ENCODE measurements at places on chromosomes 5 and 9.

GRCh38 chr5:23579566-23579965 lies 72.2 kb downstream of the PRDM9 start:
- DNase-seq: no peak

DNA sequence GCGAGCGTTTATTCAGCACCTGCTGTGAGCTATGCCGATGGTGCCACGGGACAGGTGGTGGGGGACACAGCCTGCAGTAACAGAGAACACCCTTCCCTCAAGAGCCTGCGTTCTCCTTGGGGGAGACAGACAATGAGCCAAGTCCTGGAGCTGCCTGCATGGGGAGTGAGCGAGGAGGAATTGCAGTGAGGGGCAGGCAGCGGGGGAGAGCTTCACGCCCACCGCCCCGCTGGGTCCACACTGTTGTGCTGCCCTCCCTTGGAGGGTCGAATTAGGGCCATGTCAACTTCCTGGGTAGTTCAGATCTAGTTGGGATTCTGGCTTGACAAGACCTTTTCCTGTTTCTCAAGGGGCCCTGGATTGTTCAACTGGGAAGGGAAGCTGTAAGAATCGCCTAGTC lies 55.5 kb upstream of the N4BP3 start:
- DNase-seq: no peak

DNA sequence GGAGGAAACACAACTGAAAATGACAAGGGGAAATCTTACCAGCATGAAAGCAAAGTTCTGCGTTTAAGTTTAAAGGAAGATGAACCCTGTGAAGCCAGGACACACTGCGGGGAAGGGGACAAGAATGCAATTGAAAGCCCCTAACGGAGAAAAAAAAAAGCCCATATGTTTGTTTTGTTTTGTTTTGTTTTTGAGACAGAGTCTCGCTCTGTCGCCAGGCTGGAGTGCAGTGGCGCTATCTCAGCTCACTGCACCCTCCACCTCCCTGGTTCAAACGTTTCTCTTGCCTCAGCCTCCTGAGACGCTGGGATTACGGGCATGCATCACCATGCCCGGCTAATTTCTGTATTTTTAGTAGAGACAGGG lies 2.9 kb downstream of the STK10 start:
- DNase-seq: no peak

DNA sequence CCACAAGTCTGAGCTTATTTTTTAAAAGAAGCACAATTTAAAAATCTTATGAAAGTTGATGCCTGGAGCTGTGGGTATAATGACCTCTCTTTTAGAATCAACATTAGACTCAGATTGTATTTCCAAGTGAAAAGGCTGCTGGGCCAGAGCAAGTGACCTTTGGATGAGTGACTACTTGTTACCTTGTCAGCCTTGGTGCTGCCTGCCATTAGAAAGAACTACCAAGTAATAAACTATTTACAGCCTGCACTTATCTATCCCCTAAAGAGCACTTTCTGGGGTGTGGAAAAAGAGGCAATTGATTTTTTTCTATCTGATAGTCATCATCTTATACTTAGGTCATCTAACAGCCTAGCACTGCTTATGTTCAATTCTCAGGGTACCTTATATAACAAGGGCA lies 134.9 kb upstream of the FBXL17 start:
- DNase-seq: no peak

DNA sequence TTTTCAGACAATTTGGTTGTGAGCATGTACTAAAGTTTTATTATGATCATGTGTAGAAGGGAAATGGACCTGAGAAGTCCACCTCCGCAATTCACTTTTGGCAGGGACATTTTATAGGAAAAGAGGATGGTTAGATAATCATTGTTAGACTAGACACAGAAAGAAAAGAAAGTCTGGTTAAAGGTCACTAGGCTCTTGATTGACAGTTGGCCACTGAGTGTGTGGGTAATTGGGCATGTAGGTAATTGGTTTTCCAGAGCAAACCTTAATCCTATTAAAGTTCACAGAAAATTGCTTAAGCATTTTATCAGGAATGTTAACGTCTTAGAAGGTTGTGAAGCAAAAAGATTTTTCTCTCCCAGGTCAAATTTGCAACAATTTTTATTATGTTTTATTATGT lies 158.5 kb upstream of the CLINT1 start:
- DNase-seq: no peak

GRCh38 chr5:78546276-78546996 lies 102.1 kb downstream of the LHFPL2 start:
- DNase-seq: no peak

DNA sequence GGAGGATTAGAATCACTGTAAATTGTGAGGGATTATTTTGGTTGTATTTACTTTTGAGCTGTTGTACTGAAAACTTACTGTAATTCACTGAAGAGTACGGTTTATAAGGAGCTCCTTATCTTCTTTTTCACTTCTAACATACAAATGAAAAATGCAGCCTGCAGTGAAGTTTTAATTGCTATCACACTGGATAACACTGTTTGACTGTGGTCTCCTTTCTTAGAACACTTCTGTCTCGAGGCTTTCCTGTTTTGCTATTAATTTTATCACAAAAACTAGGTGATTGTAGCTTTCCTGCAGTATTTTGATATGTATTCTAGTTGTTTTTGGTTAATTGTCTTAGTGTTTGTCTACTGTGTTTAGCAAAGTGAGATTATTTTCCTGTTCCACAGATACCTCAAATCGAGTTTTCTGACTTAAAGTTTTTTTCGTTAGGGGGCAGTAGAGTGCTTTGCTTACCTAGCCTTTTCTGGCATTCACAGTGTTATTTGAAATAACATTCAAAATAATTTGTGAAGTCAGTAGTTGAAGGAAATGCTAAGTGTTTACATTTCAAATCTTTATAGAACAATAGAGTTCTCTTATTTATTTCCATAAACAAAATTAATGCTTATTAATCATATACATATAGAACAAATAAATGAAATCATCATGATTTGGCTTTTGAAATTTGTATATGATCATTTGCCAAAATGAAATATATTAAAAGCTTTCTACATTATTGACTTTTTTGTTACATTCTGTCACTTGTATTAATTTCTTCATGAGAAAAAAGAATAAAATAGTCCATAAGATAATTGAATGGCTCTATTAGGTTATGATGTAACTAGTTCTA lies 52.9 kb downstream of the COMMD10 start:
- peak; percentile 45 for DNase-seq

GRCh38 chr9:80074439-80074838 lies 502.7 kb downstream of the TLE4 start:
- no peak for DNase-seq

- DNase-seq: no peak
These were observed 95.8 kb downstream of the PLCXD3 start for GRCh38 chr5:41414598-41414997.

DNA sequence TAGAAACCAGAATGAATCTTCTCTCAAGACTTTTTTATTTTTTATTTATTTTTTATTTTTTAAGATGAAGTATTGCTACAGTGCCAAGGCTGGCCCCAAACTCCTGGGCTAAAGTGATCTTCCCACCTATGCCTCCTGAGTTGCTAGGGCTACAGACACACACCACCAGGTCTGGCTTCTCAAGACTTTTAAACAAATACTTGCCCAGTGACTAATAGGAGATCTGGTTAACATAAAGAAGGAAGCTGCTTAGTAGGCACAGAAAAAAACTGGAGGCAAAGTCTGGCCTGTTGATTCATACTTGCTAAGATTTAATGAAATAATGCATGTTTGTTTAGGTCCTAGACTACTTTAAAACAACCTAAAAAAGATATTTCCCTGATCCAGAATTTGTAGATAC lies 43.8 kb downstream of the SLC38A9 start:
- no peak for DNase-seq

DNA sequence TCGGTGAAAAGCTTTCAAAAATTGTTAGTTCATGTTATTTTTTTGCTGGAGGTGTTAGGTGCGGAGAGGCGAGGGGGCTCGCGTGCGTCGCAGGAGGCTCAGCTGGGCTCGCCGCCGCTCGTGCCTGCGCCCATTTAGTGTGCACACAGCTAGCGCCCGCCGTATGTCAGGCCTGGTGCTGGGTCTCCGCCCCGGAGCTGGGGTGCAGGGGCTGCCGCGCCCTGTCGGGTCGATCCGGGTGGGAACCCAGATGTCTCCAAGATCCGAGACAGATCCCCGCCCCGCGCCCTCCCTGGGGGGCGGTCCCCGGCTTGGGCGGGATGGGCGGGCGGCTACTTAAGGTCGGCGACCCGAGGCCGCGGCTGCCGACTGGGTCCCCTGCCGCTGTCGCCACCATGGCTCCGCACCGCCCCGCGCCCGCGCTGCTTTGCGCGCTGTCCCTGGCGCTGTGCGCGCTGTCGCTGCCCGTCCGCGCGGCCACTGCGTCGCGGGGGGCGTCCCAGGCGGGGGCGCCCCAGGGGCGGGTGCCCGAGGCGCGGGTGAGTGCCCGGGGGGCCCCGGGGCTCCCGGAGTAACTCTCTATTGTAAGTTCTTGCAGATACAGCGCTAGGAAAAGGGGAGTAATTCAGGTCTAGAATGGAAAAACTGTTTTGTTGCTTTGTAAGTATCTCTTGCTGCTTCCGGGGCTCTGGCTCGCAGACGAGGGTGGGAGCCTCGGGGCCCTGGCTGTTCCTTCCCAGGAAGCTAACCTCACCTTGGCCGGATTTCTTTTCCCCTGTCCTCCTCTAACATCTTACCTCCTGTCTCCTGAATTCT lies 31.7 kb downstream of the GSN start:
- DNase-seq: no peak

DNA sequence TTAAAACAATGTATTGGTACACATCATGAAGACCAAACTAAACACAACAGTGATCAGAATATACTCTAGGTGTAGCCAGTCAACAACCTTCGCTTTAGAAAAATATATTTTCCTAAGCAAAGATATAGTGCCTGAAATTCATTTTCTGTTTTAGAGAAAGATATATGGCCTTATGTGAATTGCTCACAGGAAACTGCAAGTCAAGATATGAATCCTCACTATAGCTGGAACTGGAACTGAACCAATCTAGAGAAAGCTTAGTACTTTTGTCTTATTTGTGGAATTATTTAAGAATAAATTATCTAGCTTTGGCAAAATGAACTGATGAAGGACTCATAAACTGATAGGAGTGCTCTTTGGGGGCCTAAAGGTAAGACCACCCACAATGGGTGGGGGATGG lies 27.3 kb downstream of the GZMK start:
- DNase-seq: no peak

DNA sequence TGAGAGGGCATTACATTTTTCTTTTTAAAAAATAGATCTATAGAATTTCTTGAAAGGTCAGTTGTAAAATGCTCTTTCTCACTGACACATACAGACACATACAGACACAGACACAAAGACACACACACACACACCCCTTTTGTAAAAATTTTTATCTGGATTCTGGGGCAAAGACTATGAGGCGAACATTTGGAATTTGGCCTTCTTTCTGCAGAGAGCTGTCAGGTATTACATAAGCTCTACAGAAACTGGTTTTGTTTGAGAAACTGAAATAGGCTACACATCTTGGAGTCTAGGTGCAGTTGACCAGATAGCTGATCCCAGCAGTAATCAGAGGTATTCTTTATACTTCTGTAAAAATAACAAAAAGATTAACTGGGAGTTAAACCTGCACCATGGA lies 315.9 kb upstream of the RPS23 start:
- DNase-seq: no peak

DNA sequence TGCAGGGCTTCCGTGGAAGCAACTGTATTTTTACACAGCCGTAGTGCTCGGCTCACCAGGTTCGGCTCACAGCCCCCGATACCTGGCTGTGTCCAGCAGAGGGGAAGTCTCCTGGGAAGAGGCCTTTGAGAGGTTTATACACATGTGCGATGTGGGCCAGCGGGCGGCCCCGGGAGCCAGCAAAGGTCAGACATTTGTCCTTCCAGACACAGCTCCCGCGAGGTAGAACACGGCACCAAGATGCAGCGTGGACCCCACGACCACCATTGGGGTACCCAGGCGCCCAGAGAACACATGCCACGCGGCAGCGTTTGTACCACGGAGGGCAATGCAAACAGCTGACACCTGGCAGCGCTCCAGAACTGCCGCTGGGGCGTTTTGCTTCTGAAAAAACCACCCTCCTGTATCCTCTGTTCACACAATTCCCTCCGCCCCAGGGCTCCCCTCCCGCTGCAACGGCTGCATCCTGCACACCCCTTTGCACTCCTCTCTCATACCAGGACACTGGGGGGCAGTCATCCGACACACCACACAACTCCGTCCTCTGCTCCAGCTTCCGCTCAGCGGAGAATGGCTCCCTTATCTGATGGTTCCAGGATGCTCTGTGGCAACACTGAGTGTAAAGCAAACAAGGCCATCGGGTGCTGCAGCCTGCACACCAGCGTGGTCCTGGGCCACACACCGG lies 235.3 kb downstream of the SYK start:
- DNase-seq: no peak

DNA sequence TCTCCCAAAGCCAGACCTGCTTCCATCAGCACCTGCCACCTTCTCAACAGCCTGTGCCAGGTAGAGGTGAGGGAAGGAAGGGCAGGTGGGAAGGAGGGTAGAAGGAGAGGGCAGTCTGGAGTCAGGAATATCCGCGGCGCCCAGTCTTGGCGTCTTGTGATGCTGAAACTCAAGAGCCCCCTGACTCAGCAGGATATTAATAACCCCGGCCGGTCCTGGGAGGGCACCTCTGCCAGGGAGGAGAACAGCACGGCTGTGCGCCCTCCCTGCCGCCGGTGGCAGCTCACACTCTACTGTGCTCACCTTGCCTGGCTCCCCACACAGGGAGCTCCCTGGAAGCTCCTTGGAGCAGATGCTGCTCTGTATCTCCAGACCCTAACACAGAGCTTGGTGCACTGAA lies 11.6 kb upstream of the NTNG2 start:
- no peak for DNase-seq

DNA sequence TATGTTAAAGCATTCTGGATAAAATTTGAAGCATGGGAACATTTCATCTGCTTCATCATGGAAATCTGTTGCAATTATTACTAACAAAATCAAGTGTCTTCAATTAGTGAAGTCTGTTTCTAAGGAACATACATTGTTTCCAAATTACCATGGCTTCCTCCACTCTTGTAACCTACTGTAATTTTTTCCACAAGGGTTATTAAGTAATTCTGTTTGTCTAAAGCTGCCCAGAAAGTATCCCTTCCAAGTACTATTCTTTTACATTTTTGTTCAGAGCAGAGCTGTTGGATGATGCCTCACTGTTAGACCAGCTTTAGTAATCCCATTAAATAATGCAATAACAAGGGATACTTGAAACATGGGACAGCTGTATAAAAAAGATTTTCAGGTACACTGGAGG lies 483.5 kb upstream of the CD180 start:
- DNase-seq: no peak

DNA sequence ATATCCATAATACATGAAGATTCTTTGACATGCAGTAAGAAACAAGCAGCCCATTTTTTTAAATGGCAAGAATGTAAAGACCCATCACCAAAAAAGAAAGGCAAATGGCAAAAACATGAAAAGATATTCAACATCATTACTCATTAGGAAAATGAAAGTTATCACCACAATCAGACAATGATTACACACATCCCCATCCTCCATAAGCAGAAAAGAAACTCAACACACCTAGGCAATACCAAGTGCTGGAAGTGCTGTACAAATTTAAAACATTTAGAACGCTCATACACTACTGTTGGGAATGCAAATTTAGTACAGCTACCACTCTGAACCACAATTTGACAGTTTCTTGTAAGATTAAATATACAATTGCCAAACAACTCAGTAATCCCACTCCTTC lies 466.7 kb downstream of the ACTL7B start:
- no peak for DNase-seq

GRCh38 chr9:115938479-115938878 lies 215.1 kb upstream of the PAPPA start:
- DNase-seq: no peak

- peak; percentile 31 for DNase-seq
These were observed 14.7 kb downstream of the LRRC70 start for GRCh38 chr5:62593331-62593730.
